ENCODE measurements at places on chromosomes 12 and 14.
A peak's percentile ranks its signal among the peaks of the same experiment; 100 is the strongest.

- no peak for DNase-seq
Observed at GRCh38 chr14:88212691-88213090, 110.4 kb downstream of the KCNK10 start.

DNA sequence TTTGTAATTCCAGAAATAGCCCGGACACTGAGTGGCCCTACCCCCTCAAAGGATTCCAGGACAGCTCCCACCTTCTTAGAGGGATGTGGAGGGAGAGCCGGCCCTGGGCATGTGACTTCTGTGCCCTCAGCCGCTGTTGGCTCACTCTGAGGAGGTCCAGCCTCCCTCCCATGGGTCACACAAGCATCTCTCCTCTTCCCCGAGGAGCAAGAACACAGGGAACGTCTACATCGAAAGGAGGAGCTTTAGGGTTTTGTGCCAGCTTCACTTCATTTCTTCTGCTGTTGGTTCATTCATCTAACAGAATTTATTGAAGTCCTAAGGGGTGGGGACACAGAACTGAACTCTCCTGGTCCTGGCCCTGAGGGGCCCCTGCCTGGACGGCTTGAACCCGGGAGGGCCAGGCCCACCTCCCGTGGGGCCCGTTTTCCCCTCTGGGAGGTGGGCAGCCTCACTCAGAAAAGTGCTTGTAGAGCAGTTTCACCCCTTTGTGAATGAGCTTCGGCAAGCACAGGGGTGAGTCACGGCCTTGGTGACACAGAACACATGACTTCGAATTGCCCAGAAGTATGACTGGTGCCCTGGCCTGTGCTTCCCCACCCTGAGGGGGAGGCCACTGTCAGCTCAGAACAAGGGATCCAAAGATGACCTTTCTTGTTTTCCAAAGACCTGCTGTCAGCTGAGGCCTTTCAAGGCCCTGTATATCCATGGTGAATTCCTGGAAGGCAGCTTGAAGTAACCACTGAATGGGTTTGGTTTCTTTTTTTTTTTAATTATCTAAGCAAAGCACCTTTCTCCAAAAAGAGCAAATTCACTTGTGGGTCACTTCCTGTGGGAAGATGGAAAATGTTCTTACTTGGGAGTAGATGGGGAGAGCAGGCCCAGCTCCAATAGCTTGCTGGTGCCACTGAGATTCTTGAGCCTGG, 39.2 kb downstream of the NFKBIA start:
- peak; percentile 82 for DNase-seq

- DNase-seq = no peak
Observed at GRCh38 chr12:123483602-123484248, 25.8 kb downstream of the SNRNP35 start.

GRCh38 chr14:74846168-74846567, 29.8 kb downstream of the PROX2 start:
- DNase-seq = no peak

DNA sequence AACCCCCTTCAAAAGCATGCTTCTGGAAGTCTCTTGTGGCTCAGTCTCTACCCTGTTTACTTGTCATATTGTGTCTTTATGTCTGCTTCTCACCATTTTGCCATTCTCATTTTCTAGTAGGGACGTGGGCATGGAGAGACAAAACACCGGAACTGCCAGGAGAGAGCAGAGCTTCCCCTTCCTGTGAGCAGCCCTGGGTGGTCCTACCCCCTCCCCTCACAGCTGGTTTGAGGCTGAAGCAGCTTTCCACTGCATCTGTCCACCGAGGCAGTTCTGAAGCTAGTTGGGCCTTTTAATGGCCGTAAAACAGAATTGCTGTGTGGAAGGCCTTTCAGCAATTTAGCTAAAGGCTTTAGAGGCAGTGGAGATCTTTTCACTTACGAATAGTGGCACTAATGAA, 77.0 kb downstream of the PELI2 start:
- DNase-seq = no peak

- DNase-seq = no peak
Observed at GRCh38 chr12:18429366-18429765, 168.0 kb downstream of the PIK3C2G start.

DNA sequence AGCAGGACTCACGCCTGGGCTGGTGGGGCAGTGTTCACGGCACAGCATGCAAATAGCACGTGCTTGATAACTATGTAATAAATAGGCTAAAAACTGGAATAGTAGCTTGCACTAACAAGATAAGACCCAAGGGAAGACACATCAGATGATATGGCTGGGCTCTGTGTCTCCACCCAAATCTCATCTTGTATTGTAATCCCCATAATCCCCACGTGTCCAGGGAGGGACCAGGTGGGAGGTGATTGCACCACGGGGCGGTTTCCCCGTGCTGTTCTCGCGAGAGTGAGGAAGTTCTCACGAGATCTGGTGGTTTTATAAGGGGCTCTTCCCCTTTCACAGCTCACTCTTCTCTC, 46.9 kb downstream of the RIMBP2 start:
- DNase-seq = no peak

- no peak for DNase-seq
Observed at GRCh38 chr12:58117667-58118066, 176.3 kb downstream of the ATP23 start.

DNA sequence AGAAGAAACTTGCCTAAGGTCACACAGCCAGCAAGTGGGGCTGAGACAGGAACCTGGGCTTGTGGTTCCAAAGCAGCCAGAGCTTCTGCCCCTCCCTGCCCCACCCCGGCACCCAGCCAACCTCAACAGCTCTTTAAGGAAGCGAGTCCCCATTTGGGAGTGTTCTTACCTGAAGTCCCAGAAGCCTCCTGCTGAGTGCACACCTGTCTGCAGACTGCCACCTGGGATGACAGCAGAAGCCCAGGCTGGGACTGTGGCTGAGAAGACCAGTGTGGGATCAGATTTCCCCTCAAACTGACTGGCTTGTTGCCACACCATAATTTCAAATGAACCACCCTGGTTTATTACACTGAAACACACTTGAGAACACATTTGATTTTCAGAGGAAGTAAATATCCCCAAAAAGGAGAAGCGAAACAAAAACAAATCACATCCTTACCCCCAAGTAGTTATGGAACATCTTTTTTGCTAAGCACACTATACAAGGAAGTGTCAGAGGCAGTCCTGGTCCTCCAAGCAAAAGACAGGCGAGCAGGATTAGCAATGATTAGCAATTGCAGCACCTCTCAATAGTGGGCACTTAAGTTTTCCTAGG, 6.3 kb upstream of the RIN3 start:
- DNase-seq = no peak

DNA sequence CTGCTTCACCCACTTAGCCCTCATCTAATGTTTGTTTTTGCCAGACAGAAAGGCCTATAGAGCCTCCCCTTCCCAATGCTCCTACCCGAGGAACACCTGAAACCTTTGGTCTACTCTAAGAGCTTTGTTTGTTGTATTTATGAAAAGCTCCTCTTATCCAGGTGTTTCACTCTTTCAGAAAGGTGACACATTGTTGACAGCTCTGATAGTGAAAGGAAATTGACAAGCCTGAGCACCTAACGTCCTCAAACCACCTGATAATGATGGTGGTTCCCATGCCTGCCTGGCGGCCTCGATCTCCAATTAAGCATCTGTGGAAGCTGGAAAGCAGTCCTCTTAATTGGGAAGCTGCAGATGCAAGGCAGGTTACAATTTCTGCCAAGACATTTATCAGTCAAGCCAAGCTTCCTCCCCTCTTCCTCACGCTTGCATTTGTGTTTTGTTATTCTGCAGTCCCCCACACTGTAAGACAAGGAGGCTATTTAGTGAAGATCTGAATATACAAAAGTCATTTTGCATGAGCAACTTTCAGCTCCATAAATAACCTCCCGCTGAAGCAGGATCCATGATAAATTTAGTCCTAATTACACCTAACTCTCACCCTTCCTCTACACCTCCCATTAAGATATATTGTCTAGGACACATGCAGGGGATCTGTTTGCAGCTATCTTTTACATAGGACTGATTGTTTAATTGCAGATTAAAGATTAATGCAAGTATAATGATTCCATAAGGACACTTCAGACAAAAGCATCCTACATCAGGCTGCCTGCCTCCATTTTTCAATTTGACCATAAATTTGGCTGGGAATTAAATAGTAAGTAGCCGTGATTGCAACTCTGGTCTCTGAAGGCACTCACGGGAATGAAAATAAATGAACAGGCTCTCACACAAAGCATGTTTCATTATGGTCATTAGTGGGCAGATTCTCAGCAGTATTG, 288.6 kb downstream of the PDZRN4 start:
- DNase-seq = no peak

DNA sequence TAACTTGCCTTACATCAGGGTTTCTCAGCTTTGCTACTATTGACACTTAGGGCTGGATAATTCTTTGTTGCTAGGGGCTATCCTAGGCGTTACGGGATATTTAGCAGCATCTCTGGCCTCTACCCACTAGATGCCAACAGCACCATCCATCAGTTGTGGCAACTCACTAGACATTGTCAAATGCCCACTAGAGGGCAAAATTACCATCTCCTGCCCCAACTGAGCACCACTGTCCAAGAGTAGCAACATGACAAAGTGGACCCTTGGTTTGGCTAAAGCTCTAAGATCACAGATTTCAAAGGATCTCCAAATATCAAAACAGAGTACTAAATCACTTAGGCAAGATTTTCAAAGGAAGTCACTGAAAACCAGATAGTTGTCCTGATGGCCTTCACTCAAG, 251.7 kb upstream of the TBX3 start:
- no peak for DNase-seq

GRCh38 chr12:95723693-95724384, 66.7 kb downstream of the NTN4 start:
- no peak for DNase-seq

DNA sequence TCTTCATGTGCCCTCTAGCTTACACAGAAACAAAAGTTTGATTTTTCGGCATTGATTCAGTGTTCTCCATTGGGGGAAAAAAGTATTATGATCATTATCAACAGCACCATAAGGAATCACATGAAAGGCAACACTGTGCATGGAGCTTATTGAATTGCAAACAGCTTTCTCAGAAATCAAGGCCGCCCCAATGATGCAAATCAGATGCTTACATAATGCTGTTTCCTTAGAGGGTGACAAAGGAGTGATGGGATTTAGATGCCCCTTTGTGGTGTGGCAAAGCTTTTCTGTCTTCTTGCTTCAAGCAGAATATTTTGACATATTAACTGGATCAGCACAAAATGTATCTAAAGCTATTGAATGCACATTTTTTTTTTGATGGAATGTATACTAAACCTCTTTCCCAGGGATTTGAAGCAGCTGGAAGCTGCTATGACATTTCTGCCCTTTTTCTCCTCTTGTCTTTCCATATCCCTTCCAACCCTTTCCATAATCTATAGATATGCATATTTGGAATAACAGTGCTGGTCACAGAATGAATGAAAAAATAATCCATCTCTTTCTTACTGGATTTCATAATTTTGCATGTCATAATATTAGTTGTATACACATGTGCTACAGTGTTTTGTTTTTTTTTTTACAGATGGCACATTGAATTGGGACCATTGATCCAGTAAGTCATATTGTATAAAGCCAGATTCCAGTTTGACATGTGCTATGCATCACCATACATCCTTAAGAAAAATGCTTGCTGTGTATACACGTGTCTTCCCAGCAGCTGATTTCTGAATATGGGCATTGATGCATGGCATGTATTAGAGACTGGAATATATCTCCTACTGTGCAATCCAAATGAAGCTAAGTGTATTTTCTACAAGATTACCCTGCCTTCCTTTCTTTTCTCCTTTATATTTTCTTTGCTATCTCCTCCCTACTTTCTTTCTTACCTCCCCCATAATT, 259.7 kb upstream of the DCN start:
- DNase-seq = no peak

DNA sequence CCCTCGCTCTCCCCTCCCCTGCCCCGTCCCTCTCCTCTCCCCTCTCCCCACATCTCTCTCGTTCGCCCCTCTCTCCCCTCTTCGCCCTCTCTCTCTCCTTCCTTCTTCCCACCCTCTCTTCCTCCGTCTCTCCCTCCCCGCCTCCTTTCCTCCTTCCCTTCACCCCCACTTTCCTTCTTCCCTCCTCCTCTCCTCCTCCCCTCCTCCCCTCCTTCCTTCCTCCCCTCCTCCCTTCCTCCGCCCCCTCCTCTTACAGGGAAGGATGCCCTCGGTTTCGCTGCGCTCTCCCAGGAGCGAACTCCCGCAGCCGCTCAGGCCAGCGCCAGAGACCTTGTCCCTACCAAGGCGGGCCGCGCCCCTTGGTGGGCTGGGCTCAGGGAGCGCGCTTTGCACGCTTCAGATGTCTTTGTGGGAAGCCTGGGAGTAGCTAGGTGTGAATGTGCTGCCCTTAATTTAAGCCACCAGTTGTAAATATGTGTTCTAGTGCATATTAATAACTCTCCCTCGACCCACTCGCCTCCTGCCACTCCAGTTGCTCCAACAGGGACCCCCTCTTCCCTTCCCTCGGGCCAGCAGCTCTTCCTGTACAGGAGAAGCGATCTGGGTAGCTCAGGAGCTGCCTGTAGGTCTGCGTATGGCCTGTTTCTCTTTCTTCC, 13.3 kb upstream of the MAP3K9 start:
- DNase-seq = no peak

DNA sequence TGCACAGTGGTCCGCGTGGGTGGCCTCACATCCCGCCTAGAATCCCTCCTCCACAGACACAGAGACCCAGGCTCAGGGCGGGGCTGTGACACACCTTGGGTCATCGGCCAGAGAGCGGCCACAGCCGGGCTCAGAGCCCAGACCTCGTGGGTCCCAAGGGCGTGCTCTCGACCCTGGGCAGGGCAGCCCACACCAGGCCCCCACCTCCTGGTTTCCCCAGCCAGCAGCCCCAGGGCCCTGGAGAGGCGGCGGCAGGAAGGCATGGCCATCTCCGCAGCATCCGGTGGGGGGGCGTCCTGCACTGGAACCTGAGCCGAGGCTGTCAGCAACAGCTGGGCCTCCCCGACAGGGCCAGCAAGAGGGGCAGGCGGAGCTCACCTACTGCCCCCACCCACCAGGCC, 15.2 kb downstream of the JAG2 start:
- DNase-seq = no peak

DNA sequence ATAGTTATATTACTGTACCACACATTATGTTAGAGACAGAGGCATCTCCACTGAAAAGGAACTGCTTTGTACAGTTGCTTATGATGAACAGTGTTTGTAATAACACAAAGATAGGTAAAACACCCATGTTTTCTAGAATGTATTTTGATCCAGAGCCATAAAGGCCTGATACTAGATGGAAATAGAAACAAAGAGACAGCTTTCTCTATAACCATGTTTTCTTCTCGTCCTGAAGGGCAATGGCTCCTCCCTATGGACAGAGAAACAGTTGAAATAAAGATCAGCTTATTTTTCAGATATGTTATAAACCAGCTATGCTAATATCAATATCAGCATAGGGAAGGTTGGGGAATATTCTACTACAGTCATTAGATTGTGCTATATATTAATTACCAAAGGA, 109.2 kb downstream of the ATXN7L3B start:
- DNase-seq = no peak
